ENCODE measurements at places on chromosomes 7 and 10.

DNA sequence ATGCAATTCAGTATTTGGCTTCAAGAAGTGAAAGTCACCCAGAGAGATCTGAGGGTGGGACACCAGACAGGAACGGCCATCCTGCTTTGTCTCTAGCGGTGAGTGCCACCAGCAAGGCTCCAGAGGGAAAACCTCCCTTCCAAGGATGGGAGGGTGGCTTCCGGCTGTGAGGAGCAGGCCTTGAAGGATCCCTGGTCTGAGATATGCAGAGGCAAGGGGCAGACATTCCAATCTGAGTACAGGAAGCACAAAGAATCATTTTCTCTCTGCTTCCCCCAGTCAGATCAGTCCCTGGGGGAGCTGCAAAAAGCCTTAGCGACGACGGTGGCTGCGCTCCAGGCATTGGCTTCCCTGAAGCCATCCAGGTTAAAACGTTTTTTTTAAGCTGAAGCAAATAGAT, 167.4 kb downstream of the TEX36 start:
- no peak for DNase-seq

GRCh38 chr10:6197321-6197720, 5.4 kb upstream of the PFKFB3 start:
- DNase-seq = no peak

- DNase-seq = no peak
Measured at GRCh38 chr7:155464948-155465739, 7.2 kb downstream of the EN2 start.

DNA sequence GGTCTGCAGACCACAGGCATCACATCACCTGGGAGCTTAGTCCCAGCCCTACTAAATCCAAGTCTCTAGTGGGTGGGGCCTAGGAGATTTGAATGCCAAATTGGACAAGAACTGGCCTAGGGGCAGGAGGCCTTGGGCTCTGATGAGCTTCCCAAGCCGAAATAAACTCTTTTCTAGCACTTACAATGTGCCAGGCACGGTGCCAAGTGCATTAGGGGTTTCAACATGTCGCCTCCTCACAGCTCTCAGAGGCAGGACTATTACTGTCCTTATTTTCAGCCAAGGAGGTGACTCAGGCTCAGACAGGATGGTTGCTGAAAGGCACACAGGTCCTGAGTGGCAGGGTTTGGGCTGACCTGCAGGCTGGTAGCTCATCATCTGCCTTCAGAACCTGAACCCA, 9.2 kb upstream of the CPA1 start:
- DNase-seq = no peak

DNA sequence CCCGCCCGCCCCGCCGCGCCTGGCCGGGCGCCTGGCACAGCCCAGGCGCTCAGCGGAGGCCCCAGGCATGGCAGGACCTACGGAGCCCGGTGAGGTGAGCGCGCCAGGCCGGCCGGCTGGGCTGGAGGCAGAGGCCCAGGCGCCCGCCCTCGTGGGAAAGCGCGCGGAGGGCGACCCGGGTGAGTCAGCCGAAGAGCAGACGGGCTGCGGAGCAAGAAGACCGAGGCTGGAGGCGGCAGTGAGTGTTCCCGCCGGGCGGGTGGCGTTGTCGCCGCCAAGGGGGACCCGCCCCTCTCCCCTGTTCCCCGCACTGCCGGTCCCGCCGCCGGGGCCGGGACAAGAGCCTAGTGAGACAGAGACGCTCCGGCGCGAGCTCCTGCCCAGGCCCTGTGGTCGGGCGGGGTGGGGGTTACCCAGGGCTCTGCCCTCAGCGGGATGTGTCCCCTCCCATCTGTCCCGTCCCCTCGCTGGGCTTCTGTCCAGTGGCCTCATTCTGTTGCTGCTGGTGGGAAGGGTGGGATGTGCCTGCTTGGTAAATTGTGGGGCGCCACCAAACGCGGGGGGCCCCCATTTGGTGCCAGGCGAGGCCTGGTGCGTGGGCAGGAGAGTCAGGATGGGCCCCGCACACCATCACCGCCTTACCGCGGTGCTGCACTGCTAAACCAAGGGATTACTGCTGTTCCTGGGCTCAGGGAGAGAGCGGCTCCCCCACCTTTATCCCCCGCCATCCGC, 17.0 kb upstream of the NODAL start:
- DNase-seq = no peak

GRCh38 chr10:85647741-85648140, 718.9 kb downstream of the GRID1 start:
- DNase-seq = no peak

- no peak for DNase-seq
Measured at GRCh38 chr7:25849500-25850184, 302.4 kb upstream of the NFE2L3 start.

GRCh38 chr10:57917019-57917418, 350.7 kb downstream of the IPMK start:
- no peak for DNase-seq

DNA sequence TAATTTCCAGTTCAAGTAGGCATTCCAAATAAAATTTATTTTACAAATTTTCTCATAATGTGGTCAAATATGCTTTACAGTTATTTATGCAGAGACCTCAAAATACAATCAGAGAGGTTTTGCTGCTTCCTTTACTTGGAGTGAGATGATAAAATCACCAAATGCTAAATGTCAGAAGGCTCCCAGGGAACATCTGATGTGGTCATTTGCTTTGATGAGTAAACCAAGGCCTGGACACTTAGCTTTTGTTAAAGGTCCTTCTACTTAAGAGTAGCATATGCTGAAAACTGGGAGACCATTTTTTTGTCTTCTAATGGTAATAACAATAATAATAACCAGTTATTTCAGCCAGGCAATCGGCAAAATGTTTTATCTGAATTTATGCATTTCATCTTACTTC, 60.6 kb upstream of the AKR1E2 start:
- no peak for DNase-seq

- DNase-seq = no peak
Measured at GRCh38 chr10:6426317-6426716, 153.8 kb downstream of the PRKCQ start.

DNA sequence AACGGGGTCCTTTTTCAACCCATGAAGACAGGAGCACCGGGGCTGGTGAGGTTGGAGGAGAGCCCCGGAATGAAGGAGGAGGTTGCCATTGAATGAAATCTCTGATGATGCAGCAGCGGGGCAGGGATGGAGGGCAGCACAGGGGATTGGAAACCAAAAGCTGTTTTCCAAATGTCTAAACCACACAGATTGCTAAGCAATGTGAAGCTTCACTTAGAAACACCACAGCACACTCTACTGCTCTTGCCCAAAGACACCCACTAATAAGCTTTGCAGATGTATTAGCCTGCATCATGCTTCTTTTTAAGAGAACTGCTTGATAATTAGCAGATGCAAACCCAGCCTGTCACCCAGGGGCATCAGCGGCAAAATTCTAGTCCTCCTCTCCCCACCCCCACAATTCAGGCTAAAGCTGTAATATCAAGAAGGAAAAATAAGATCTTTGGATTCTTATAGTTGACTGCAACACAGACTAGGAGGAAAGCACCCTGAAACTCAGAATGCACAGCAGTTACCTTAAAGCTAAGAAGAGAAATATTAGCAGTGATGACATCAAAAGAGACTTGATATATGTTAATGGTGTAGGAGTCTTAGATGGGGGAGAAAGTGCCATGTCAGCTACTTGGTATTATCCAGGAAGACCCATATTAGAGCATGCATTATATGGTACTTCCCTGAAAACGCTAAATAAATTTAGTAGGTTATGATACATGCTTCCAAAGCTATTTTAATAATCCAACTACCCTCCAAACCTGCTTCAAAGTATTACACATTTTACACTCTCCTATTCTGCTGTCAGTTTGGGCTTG, 666.7 kb downstream of the KCNMA1 start:
- no peak for DNase-seq

- no peak for DNase-seq
Measured at GRCh38 chr7:80896906-80897598, 21.8 kb downstream of the SEMA3C start.

- no peak for DNase-seq
Measured at GRCh38 chr7:128879939-128880746, 17.5 kb downstream of the ATP6V1F start.

DNA sequence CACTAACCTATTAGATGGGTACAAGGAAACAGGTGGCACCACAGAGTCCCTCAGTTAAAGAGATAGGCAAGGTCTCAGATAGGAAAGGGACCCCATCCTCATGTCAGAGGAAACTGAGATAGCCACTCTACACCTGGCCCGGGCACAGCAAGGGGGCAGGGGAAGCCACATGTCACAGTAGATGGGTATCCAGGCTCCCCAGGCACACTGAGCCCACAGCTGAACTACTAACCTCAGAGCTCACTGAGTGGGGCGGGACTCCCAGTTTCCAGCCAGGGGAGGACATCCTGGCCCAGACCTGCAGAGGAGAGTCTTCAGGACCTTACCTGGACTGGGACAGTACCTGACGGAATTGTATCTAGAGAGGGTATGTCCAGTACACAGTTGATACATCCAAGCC, 3.7 kb upstream of the CDHR1 start:
- no peak for DNase-seq

DNA sequence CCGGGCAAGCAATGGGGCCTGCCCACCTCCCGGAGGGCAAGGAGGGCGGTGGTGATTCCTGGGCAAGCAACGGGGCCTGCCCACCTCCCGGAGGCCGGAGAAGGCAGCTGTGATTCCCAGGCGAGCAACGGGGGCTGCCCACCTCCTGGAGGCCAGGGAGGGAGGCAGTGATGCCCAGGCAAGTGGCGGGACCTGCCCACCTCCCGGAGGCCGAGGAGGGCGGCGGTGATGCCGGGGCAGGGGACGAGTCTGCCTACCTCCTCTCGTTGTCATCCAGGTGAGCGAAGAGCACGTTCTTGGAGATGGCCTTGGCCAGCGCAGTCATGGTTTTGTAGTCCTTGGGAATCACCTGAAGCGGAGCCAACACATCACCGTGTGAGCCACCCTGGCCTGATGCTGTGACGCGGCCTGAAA, 49.5 kb upstream of the DNAAF5 start:
- DNase-seq = no peak

DNA sequence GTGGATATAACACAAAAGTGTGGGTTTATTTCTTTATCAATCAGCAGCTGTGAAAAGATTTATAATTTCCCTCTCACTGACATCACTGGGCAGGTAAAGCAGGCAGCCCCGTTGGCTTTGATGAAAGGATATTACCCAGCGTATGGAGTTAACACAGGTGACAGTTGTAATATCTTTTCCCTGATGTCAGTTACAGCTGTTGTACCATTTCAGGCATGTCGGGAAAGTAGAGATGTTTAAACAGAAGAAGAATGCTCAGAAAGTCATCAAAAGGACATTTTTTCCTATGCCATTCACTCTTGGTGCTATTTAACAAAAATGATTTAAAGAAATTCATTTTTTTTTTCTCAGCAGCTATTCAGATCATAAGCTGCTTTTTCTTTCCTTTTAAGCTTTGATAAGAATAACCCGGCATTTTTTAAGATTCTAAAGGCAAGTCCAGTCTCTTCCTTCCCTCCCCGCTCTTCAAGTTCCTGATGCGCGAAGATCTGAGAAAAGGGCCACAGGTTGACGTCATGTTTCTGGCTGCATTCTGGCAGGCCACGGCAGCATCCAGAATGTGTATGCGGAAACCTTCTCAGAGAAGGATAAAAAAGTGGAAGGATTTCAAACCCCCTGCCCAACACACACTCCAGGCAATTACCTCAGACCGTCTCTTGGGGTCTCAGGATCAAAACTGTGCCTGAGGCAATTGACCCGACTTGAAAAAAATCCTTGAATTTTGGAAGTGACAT, 32.5 kb upstream of the ADAM12 start:
- DNase-seq = no peak

- DNase-seq = no peak
Measured at GRCh38 chr10:129936266-129936922, 27.7 kb downstream of the EBF3 start.

- DNase-seq = no peak
Measured at GRCh38 chr10:79449181-79450146, 4.0 kb upstream of the ZCCHC24 start.

DNA sequence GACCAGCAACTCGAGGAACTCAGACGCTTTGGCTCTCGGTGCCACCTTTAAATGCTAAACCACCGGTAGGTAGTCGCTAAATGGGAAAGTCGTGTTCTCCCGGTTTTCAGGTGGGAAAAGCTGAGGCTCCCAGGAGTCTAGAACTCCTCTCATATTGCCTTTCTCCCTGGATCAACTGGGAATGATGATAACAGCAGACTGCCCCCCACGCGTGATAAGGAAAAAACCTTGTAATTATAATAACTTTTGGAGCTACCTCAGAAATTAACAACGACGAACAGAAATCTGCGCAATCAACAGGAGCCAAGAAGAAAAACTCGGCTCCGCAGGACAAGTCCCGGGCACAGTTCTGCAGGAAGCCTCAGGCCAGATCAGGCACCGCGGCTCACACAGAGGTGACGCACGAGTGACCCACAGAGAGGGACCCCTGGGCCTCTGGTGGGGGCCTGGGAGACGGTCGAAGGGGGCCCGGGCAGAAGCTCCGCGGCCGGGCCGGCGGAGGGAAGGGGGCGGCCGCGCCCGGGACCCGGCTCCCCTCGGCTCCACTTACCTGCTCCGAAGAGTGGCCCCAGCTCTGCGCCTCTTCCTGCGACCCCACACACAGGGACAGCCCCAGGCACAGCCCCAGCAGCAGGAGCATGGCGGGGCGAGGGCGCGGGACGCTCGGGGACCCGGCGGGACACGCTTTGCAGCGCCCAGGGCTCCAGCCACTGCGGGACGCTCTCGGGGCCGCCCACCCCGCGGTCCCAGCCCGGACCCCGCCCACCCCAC, at the start of gene ITIH5:
ITIH5 (minus strand) TSS at position 714 of the 771 bp plus-strand sequence; CDS start at position 640, 74 bp downstream.
- no peak for DNase-seq

- peak; percentile 76 for DNase-seq
Measured at GRCh38 chr10:75111907-75112679, 637 bp downstream of the SAMD8 start.

- no peak for DNase-seq
Measured at GRCh38 chr10:67912331-67912946, 28.0 kb downstream of the SIRT1 start.

GRCh38 chr10:23777153-23777552, 338.3 kb downstream of the OTUD1 start:
- DNase-seq = no peak

DNA sequence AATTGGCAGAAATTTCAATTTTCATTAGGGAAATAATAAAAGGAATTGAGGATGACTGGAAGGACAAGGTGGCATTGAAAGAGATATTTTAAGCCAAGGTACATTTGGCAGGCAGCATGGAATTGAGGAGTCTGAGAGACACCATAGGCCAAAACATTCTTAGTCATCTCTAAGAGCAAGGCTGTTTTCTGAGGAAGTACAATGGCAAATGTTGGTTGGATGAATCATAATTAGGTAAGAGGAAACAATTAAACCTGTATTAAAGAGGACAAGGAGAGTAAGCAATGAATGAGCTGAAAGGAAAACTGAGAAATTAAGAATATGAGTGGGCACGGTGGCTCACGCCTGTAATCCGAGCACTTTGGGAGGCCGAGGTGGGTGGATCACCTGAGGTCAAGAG, 86.3 kb downstream of the MRPL32 start:
- no peak for DNase-seq

GRCh38 chr7:5489991-5490536, 66.4 kb upstream of the TNRC18 start:
- DNase-seq = no peak

GRCh38 chr7:97317575-97317974, 200.1 kb downstream of the SDHAF3 start:
- no peak for DNase-seq

GRCh38 chr7:14047709-14048399, 58.4 kb upstream of the ETV1 start:
- DNase-seq = no peak

GRCh38 chr7:12504149-12504548, 66.4 kb upstream of the SCIN start:
- no peak for DNase-seq

GRCh38 chr10:97057491-97058235, 128.1 kb downstream of the SLIT1 start:
- DNase-seq = no peak

All from CD4-positive, CD25-positive, alpha-beta regulatory T cell (primary cell).